Stimulated activated CD8-positive, alpha-beta memory T cell treated with anti-CD3 and anti-CD28 coated beads, Interleukin-7, amount 100 ng/mL, for 1 hour (primary cell): ENCODE measurements at places on chromosomes 13 and 19.
A peak's percentile ranks its signal among the peaks of the same experiment; 100 is the strongest.

- no peak for DNase-seq
These were observed 552.5 kb downstream of the TBC1D4 start for GRCh38 chr13:74929436-74929835.

DNA sequence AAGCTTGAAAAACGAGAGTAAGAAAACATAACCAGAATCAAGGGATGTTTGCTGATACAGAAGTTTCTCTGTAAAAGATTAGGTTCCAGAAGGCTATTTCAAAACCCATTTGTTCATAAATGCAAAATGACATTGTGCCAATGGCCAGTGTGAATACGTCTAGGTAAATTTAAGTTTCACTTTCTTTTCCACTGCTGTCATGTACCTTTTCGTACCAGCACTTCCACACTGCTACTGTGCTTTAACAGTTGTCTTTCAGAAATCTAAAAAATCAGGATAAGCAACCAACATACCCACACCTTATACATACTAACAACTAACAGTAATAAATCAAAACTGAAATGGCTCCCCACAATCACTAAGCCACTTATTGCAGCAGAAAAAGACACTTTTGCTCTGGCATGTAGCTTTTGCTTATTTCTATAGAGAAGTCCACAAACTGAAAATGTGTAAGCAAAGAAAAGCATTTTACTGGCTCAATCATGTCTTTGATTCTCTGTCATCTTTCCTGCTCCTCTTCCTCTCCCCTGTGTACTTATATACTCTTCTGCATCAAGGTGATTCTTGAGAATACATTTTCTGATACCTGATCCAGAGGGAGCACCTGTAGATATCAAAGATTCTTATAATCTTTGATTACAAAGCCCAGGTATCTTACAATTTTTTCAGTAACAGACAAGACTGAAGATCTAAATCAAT is 34.3 kb downstream of the ELF1 start:
- DNase-seq, result no peak

DNA sequence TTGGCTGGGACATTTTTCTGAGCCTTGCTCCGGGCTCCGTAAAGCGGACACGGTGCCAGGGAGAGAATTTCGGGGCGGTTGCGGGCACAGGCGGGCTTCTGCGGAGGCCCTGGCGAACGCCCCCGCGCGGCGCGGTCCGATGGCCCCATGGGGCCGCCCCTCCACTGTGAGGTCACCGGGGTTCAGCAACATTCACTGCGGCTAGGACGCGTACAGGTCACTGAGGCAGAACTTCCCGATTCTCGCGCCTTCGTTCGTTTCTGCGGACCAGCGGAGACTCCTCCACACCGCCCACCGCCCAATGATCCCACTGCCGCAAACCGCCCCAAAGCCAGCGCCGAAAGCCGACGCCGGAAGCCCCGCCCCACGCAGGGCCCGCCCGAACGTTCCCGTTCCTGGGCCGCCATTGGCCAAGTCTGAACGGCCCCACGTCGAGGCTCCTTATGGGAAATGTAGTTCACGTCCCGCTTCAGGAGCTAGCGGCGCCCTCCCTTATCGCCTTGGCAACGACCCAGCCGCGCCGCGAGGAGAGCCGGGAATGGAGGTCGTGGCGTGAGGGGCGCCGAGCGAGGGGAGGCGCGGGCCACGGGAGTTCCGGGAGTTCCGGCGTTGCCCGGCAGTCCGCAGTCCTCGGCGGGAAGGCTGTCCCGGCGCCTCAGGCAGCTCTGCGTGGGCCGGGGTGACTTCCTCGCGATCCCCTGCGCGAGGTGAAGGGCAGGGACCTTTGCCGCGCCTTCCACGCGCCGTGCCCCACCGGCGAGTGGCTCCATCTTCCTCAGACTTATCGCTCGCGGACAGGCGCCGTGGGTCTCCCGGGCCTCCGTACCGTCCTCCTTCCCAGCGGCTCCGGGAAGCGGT is at the start of gene ZNF584:
ZNF584 (plus strand) TSS at position 498 of the 858 bp plus-strand sequence. CDS start 499 bp downstream, outside the sequence.
- DNase-seq, result peak; percentile 82

GRCh38 chr19:43848821-43849220 is 21.7 kb downstream of the ZNF283 start:
- DNase-seq, result no peak

DNA sequence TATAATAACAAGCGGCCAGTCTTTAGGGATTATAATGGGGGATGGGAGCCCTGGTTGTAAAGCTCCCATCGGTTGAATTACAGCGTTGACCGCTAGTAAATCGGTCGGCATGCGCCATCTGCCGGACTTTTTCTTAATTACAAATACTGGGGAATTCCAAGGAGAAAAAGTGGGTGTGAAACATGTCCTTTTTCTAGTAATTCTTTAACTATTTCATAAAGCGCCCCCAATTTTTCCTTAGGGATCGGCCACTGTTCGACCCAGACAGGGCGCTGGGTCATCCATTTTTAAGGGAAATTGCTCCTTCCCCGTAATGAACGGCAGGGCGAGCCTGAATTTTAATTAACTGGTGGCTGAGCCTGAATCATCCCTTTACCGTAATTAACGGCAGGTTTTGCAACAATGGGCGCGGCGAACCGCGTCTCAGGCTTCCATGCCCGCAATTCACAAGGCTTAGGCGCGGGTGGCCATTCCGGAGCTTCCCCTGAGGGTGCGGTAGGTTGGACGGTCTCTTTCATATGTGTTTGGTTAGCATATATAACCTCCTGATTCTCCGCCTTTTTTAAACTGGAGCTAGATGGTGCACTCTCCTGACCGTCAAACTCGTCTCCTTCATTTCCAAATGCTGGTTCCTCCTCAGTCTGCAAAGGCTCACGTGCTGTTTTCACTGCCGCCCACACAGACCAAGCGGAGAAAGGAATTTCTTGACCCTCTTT is 30.2 kb upstream of the EVI5L start:
- peak; percentile 13 for DNase-seq

GRCh38 chr13:31625115-31625514 is 114.2 kb upstream of the RXFP2 start:
- no peak for DNase-seq

DNA sequence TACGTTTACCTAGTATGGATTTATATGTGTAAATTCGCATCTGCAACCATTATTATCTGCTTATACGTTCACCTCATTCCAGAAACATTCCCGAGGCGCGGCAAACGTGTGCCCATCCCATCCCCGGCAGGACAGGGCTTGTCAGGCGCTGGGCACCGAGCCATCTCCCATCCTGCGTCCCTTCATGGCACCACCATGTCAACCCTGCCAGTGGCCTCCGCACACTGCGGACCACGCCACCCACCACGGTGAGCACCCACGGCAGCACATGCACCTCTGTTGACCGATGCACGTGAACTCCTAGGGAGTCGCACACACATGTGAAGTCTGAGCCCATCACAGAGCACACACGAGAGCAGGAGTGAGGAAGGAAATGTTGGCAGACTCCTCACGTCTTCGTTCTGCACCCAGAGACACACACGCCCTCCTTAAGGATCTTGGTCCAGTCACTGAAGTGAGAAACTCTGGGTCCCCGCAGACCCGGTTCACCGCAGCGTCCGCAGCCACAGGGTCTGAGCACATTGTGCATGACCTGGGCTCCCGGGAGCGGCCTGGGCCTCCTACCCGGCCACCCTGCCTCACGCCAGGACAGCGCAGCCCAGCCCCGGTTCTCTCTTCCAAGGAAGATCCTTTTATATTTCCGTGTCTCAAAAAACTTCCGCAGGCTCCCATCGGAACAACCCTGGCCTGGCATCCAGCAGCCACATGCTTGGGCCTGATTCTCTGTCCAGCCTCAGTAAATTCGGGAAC is 68.4 kb upstream of the C13orf46 start:
- DNase-seq, result no peak

DNA sequence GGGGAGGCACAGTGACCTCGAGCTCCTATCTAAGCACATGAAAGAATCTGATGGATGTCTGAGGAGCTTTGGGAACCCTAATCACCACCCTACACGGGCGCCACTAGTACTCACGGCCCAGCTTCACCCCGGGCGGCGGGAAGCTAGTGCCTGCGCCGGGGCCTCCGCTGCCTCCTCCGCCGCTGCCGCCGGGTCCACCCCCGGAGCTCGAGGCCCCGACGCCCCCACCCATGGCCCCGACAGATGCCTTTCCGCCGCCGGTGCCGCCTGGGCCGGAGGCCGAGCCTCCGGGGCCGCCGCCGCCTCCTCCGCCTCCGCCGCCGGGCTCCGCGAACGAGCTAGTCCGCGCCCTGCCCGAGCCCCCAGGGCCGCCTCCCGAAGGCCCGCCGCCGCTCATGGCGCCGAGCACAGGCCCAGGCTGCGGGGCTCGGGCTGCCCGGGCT is 312 bp downstream of the GSK3A start:
- DNase-seq, result no peak

DNA sequence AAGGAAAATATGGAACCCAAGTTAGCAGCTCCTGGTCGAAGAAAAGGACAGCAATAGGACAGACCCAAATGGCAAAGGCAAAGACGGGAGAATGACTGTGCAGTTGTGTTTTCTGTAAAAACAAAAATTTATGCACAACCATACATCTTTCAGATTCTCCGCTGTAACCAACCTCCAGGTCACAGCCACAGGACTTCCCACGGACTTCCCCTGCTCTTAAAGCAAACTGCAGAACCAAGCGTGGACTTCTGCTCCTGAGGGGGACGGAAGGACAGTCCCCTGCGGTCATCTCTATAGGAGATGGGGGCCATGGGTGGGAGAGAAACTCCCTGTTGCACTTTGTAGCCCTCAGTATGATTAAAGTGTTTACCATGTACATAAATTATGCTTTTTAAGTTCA is 2.5 kb downstream of the GRTP1 start:
- DNase-seq, result no peak

- DNase-seq, result no peak
These were observed 14.9 kb upstream of the ZNF611 start for GRCh38 chr19:52749780-52750179.

- no peak for DNase-seq
These were observed 202.1 kb upstream of the GPR12 start for GRCh38 chr13:26962671-26963070.

GRCh38 chr19:17244618-17245534 is 843 bp downstream of the NR2F6 start:
- DNase-seq, result no peak

DNA sequence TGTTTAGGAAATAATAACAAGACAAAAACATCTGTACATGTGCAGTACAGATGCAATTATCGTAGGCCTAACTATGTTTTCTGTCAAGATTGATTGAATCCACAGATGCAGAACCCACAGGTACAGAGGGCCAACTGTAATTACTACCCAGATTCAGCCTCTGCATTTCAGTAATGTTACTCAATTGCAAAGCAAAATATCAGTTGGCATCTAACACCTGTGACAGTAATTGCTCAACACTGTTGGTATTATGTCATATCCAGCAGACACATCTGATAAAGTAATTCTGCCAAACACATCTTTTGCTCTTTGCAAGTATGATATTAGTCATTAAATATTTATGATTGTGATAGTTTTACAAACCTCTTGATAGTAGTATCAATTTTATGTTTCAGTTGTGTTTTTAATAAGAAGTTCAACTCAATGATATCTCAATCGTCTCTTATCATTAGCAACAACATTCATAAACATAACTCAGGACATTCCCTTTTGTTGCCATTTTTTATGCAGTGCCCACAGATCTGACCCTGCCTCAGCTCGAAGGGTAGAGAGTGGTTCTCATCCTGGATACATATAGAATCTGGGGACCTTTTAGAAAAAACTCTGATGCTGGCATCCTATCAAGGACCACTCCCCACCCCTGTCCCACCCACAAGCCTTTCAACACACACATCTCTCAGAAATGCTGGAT is 104.7 kb downstream of the MYCBP2 start:
- DNase-seq, result no peak

DNA sequence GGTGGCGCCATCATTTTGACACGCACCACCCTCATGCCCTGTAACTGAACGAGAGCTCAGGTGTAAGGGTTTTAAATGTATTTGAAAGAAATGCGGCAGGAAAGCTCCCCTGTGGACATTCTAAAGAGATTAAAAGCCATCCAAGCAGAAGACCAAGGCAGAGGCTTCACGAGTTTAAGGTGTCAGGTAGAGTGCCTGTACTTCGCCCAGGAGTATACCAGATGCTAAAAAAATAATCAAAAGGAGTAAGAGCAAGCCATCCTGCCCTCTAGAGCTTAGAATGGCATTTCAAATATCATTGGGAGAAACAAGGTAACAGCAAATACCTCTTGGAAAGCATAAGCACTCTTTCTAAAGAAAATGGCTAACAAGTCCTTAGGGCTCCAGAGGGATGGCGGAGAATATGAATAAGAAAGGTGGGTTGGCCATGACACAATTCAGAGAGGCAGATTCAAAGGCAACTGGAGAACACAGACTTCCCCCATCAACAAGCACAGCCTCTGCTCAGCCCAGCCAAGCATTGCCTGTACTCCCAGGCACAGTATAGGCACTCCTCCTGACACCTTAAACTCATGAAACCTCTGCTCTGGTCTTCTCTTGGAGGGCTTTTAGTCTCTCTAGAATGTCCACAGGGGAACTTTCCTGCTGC is 447.6 kb downstream of the SUCLA2 start:
- no peak for DNase-seq

DNA sequence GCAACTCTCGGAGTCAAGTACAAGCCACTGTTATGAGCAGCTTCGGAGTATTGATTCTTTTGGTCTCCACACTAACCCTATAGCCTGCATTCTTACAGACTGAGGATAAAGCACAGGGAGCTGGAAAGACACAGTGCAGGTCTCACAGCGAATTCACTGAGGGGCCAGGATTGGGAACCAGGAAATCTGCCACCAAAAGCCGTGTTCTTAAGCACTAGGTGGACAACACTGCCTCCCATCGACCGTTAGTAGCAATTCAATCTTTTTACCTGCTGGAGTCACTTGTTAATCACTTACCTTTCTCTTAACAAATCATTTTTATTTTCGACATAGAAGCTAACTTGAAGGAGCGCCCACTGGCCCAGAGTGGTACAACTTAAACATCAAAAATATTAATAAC is 6.3 kb downstream of the PMIS2 start:
- no peak for DNase-seq

GRCh38 chr13:112814905-112815585 is 125.2 kb downstream of the ATP11A start:
- no peak for DNase-seq

DNA sequence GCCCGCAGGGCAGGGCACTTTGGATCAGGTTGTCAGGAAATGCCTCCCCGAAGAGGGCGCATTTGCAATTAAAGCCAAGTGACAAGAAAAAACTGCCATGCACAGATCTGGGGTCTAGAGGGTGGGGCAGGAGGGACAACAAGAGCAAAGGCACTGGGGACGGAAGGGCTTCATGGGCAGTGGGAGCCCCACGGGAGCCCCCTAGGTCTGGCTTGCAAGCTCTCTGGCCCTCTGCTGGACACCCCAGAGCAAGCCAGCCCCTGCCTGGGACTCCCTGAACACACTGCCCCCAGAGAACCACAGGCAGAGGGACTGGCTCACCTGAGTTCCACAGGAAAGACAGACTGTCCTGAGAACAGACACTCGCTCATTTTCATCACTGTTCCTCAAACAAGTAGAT is 30.2 kb upstream of the C19orf12 start:
- DNase-seq, result no peak

DNA sequence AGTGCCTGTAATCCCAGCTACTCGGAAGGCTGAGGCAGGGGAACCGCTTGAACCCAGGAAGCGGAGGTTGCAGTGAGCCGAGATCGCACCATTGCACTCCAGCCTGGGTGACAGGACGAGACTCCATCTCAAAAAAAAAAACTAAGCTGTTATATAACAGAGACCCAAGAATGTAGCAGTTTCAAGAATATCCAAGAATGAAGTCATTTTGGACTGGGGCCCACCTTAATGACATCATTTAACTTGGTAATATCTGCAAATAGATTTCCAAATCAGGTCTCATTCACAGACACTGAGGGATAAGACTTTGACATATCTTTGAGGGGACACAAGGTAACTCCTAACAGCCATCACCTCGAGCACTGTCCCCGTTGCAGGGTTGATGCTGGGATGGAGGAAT is 36.5 kb upstream of the MRI1 start:
- DNase-seq, result no peak

GRCh38 chr13:62287764-62288163 is 872.1 kb upstream of the PCDH20 start:
- DNase-seq, result no peak
